ENCODE measurements at places on chromosomes 2 and 18. TPM values are rescaled to one million over a fixed set of nuclear protein-coding genes. Genes with fewer than 3 reads are reported as not detected.

The CXCR1 gene
- total RNA-seq, result not detected

The LRRC30 gene
- total RNA-seq, result not detected

The PPIG gene
- total RNA-seq, result 23.3 TPM

The KYNU gene
- total RNA-seq, result 4.6 TPM

The SULT1C2 gene
- total RNA-seq, result not detected

The HNMT gene
- 20.3 TPM for total RNA-seq

The KCNIP3 gene
- total RNA-seq, result 0.57 TPM

The SRD5A2 gene
- total RNA-seq, result not detected

The FAM228A gene
- total RNA-seq, result 1.5 TPM

The PLEKHH2 gene
- 1.1 TPM for total RNA-seq

The VRK2 gene
- 15.5 TPM for total RNA-seq

The SPEG gene
- 9.9 TPM for total RNA-seq

The LYPD1 gene
- total RNA-seq, result 5.5 TPM

The SANBR gene
- total RNA-seq, result 7.9 TPM

The APCDD1 gene
- total RNA-seq, result 3.9 TPM

The ONECUT2 gene
- under 0.01 TPM for total RNA-seq

The CENPA gene
- total RNA-seq, result 12.2 TPM

The DCDC2C gene
- total RNA-seq, result not detected

The HNRNPA3 gene
- total RNA-seq, result 40.7 TPM

The SP140 gene
- 4.4 TPM for total RNA-seq

The MOGAT1 gene
- not detected for total RNA-seq

The MTIF2 gene
- total RNA-seq, result 31.4 TPM

The IL18RAP gene
- total RNA-seq, result not detected

The TUBA3E gene
- total RNA-seq, result not detected

The KDM3A gene
- 16.0 TPM for total RNA-seq

The CIB4 gene
- not detected for total RNA-seq

The HSPD1 gene
- total RNA-seq, result 220 TPM

The ACTG2 gene
- total RNA-seq, result 61.7 TPM

The CREG2 gene
- total RNA-seq, result 1.3 TPM

The ATG9A gene
- 56.9 TPM for total RNA-seq

The ERICH2 gene
- not detected for total RNA-seq

The EVX2 gene
- total RNA-seq, result not detected

The ELOA2 gene
- not detected for total RNA-seq

The NAPG gene
- 39.6 TPM for total RNA-seq

The MROH2A gene
- not detected for total RNA-seq

The AOX1 gene
- 11.9 TPM for total RNA-seq

The RAPGEF4 gene
- total RNA-seq, result 0.14 TPM

The GPN1 gene
- 53.0 TPM for total RNA-seq

The GKN1 gene
- total RNA-seq, result 0.22 TPM

The ITM2C gene
- total RNA-seq, result 35.4 TPM

The CD207 gene
- not detected for total RNA-seq

The CTNNA2 gene
- not detected for total RNA-seq

The RAMP1 gene
- 13.2 TPM for total RNA-seq

The MAP2 gene
- 0.72 TPM for total RNA-seq

The TDRD15 gene
- total RNA-seq, result not detected

The PCARE gene
- total RNA-seq, result not detected

The ABCG8 gene
- not detected for total RNA-seq

The RTN4 gene
- 609 TPM for total RNA-seq

The CCDC68 gene
- total RNA-seq, result 18.3 TPM

The SLC11A1 gene
- under 0.01 TPM for total RNA-seq

The UPP2 gene
- not detected for total RNA-seq

The ZEB2 gene
- total RNA-seq, result 50.1 TPM

The RAB6C gene
- not detected for total RNA-seq

The LRRTM4 gene
- total RNA-seq, result not detected

The ABCB11 gene
- not detected for total RNA-seq

The XRCC5 gene
- 187 TPM for total RNA-seq

The TMEM163 gene
- total RNA-seq, result not detected

The RFX8 gene
- 3.1 TPM for total RNA-seq

Data from placental pericyte (primary cell).